ENCODE measurements at places on chromosomes 12 and 14.

GRCh38 chr14:74524812-74525135 lies 31.2 kb downstream of the ISCA2 start:
- DNase-seq: no peak

DNA sequence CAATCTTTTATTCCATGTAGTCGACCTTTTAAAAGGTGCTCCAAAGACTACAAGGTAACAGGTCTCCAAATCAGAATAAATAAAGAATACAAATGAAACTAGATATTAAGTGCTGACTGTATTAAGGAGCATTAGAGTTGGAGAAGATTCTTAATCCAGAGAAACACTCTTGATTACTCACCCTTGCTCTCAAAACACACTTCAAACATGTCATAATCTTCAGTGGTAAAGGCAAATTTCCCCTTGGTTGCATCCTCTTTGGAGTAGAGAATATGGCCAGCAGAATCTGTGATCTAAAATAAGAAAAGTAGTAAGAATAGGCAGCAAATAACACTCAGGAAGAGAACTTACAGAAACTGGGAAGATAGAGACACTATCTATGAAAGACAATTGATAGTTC lies 24.6 kb downstream of the TMED10 start:
- no peak for DNase-seq

DNA sequence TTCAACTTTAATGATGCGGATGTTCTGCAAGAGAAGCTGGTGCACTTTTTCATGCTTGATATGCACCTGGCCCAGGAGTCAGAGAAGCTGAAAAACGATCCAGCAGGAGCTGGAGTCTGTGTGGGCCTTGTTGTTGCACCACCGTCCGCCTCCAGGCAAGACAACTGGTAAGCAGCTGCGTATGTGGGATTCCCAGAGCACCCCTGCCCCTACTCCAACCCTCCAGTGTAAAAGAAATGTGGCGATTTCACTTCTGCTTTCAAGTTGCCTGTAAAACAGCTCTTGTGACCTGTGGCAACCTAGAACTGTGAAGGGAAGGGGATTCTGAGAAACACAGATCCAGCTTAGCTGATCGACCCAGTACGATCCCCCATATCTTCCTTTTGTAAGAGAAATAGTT lies 154.1 kb upstream of the PELI2 start:
- no peak for DNase-seq

GRCh38 chr12:61530456-61530855 lies 729.7 kb upstream of the USP15 start:
- no peak for DNase-seq

- DNase-seq: no peak
These were observed 289.3 kb downstream of the DUSP6 start for GRCh38 chr12:89062996-89063395.

DNA sequence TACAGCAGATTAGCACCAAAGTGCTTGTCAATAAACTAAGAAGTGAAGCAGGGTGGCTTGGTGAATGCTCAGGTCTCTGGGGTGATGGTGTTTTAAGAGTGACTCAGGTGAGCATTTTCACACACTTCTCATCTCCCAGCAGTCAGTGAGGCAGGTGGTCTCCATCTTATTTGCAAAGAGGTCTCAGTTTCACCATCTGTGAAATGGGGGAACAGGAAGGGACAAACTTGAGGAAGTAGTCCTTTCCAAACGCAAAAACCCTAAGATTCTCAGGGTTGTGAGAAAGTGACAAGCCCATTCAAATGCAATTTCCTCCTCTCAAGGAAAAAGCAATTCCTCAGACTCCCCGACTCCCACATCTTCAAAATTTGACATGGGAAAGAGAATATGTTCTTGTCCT lies 54.1 kb downstream of the CMKLR1 start:
- no peak for DNase-seq

- no peak for DNase-seq
These were observed 12.1 kb downstream of the NUAK1 start for GRCh38 chr12:106126441-106127337.

DNA sequence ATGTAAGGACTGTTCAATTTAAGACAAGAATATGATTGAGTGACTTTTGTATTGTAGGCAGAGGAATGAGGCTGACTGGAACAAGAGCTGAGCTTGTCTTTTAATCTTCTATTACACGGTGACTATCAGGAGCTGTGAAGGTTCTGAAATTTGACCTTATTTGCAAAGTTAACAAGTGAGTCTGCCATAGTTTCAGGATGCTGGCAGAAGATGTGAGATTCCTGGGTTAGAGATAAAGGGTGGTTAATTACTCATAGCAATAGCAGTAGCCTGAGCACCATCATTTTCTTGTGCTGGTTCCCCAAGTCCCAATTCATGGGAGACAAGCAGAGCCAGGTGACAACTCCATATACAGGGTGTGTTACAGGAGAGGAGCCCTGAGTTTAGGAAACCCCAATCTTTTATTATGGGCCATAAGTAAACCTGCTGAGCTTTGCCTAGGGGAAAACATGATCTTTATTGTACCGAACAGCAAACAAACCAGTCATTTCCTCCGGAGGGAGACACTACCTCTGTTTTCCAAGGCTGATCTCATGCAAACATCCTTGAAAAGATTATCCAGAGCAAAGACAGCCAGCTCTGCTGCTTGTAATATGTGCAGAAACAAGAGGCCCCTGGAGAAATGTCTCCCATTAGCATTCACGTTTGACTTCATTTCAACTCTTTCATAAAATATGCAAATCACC lies 51.7 kb upstream of the DDX11 start:
- no peak for DNase-seq

All from tibial artery (tissue), 4 donors.